ENCODE measurements at places on chromosomes 6 and 20. TPM values are rescaled to one million over a fixed set of nuclear protein-coding genes. Genes with fewer than 3 reads are reported as not detected.

- no peak overlapping the region for H3K4me3 ChIP-seq
- H3K36me3 ChIP-seq, result peaks cover 4% of the 10 kb centered on the region
- DNase-seq, result no peak
- H3K4me1 ChIP-seq, result no peaks in the 10 kb centered on the region
These were observed 257.6 kb downstream of the LAMA2 start for GRCh38 chr6:129140526-129140925.

Gene RREB1
- total RNA-seq, result 43.9 TPM

DNA sequence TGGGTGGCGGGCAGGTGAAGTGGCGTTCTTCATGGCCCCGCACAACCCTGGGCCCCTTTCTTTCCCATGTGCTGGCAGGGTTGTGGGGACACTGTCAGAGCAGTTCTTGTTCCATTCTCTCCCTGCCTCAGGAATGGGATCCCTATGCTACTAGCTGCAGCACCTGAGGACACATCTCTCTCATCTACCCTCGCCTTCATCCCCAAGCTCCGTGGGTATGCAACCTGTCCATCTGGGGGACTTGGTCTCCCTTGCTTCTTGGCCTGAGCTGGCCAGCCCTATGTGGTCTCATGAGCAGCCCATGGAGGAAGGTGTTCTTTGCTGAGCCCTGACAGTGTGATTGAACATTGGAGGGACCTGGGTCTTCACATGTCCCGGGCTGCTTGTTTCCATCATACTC lies 24.2 kb downstream of the CST9L start:
- no peak overlapping the region for H3K4me3 ChIP-seq
- no peaks in the 10 kb centered on the region for H3K4me1 ChIP-seq
- H3K27me3 ChIP-seq, result peaks cover 6% of the 10 kb centered on the region

Gene PCSK2
- 61.2 TPM for total RNA-seq

Data from type B pancreatic cell (in vitro differentiated cells).